Tibial nerve (tissue), 4 donors: ENCODE measurements at places on chromosomes 2 and 18.

DNA sequence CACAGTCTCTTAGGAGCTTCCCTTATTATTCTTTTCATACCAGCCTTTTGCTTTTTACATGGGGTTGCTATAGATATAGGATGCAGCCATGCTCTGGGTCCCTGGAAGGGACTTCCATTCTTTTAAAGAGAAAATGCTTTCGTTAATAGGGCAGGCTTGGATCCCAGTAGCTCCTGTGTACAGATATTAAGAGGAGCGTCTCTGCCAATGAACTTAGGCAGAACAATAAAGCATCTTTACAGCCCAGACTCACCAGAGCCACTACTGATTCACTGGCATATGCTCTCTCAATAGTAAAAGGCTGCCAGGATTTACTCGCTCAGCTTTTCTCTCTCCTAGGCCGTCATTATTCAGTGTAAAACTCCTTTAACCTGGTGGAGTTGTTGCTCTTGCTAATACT, 1385.4 kb upstream of the PIK3C3 start:
- no peak for DNase-seq
- no peaks in the 10 kb centered on the region for H3K27me3 ChIP-seq
- H3K27ac ChIP-seq = no peak overlapping the region
- H3K36me3 ChIP-seq = no peaks in the 10 kb centered on the region
- no peak overlapping the region for H3K4me3 ChIP-seq

DNA sequence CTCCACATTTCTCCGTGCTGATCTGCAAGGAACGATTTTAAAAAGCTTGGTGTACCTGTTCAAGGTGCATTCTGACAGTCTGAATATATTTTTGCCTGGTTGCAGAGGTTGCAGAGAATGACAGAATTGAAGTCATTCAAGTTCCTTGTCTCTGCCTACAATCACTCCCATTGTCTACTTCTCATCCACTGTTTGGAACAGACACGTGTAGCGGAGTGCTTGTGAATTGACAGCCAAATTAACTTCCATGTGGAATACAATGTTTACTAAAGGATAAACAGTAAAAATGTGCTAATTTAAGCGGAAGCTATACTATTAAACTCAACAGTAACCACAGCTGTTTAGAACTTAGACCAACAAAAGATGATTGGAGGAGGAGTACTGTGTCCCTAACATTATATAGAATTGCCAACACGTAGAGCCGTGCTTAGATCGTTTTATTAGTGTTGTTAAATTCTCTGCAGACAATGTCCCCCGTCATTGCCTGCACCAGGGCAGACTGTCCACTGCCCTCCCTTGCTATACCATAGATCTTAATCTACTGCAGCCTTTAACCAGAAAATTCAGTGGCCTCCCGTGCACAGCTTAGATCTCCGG, 87.3 kb upstream of the ZCCHC2 start:
- DNase-seq = no peak
- no peaks in the 10 kb centered on the region for H3K4me1 ChIP-seq
- no peaks in the 10 kb centered on the region for H3K36me3 ChIP-seq
- no peak overlapping the region for H3K4me3 ChIP-seq
- no peaks in the 10 kb centered on the region for H3K27me3 ChIP-seq

DNA sequence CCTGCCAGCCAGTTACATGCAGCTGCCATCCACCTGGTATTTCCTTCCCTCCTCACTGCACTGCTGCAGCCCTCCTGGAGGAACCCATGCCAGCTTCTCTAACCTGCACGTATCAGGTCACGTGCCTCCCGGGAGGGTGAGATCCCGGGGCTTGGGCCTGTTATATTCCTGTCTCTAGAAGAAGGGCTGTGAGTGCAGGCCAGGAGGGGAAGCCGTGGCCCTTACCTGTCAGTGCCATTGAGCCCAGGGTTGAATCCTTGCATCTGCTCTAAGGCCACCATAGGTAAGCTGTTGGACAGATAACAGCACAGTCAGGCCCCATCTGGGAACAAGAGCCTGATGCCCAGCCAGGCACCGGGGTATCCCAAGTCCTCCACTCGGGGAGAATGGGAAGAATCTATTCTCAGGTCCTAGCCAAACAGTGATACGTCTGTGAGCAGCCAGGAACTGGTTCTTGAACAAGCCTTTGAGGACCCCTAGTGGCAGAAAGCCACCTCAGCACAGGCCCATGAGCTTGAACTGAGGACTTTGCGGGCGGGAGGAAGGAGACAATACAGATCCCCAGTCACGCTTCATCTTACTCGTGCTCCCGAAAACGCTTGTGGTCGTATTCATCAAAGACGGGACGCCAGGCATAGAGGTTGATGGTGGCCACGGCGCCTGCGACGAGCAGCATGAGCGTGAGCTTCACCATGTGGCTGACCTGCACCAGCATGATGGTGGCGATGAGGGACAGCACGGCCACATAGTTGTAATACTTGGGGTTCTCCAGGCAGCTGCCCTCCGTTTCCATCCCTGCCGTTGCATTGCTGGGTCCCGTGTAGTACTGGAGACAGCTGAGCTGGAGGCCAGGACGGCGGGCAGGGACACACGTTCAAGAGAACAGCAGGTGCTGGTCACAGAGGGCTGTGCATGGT, 34.4 kb downstream of the CENPO start:
- no peak overlapping the region for H3K27ac ChIP-seq
- no peaks in the 10 kb centered on the region for H3K27me3 ChIP-seq
- DNase-seq = peak; percentile 63
- H3K36me3 ChIP-seq = peaks cover 8% of the 10 kb centered on the region

GRCh38 chr2:37506407-37507050, 162.1 kb downstream of the QPCT start:
- H3K36me3 ChIP-seq = no peaks in the 10 kb centered on the region
- no peak overlapping the region for H3K4me3 ChIP-seq
- no peaks in the 10 kb centered on the region for H3K4me1 ChIP-seq
- no peak overlapping the region for H3K27ac ChIP-seq
- H3K27me3 ChIP-seq = no peaks in the 10 kb centered on the region

DNA sequence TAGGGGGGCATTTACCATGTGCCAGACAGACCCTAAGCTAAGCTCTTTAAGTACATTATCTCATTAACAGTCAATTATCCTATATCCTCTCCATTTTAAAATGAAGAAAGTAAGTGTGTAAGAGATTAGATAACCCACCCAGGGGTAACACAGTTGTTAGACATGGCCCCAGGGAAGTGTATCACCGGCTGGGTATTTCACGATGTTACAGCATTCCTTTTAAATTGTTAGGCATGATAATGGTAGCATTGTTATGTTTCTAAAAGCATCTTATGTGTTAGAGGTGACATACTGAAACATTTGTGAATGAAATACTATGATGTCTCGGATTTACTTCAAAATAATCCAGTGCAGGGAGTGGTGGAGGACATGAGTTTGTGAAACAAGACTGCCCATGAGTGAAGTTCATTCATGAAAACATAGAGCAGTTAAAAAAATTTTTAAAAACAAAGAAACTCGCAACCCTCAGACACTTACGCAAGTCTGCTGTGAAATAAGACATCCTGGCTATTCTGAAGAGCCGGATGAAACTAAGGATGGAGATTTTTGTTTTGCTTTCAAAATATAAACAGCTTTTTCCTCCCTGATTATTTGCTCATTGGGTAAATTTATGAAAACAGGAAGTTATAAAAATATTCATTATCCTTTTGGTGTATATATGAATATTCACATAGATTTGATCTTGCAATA, 54.9 kb downstream of the IL1RL2 start:
- no peaks in the 10 kb centered on the region for H3K27me3 ChIP-seq
- no peak overlapping the region for H3K27ac ChIP-seq
- H3K4me3 ChIP-seq = no peak overlapping the region
- no peaks in the 10 kb centered on the region for H3K36me3 ChIP-seq
- H3K4me1 ChIP-seq = peaks cover 9% of the 10 kb centered on the region

DNA sequence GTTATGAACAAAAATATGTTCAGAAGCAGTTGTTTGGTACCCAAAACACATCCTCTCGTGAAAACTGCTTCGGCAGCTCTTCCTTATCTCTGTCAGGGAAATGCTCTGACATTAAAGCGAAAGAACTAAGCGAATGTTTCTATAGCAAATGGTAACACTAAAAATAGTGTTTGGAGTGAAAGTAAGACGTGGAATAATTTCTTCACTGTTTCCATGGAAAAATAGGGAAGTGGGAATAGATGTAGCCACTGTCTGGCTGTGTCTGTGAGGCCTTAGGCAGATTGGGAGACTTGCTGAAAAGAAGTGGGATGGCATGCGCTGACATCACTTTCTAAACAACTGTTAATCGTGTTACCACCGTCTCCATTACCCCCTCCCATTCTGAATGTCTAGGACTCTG, 11.5 kb upstream of the CRACDL start:
- H3K4me1 ChIP-seq = no peaks in the 10 kb centered on the region
- no peak overlapping the region for H3K4me3 ChIP-seq
- no peak for DNase-seq
- no peaks in the 10 kb centered on the region for H3K36me3 ChIP-seq
- no peak overlapping the region for H3K27ac ChIP-seq

DNA sequence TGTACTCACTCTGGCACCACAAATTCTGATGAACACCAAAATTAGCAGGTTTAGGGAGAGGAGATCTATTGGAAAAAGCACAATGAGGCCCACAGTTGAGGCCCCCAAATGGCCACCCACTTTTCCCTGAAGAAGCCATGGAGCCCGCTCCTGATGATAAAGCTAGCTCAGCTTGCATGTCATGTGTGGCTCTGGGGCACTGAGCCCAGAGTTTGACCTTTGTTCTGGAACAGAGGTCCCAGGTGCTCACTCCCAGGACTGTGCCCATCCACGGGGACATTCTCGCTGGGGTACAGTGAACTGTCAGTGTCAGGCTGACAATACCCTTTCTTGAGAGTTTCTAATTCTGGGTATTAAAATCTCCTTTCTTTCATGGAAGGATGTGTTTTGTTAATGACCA, 36.2 kb downstream of the XDH start:
- H3K36me3 ChIP-seq = no peaks in the 10 kb centered on the region
- H3K27ac ChIP-seq = no peak overlapping the region
- H3K4me3 ChIP-seq = no peak overlapping the region
- H3K4me1 ChIP-seq = no peaks in the 10 kb centered on the region
- H3K27me3 ChIP-seq = no peaks in the 10 kb centered on the region

- no peaks in the 10 kb centered on the region for H3K27me3 ChIP-seq
- H3K4me3 ChIP-seq = no peak overlapping the region
- H3K4me1 ChIP-seq = no peaks in the 10 kb centered on the region
- H3K27ac ChIP-seq = no peak overlapping the region
- no peaks in the 10 kb centered on the region for H3K36me3 ChIP-seq
These were observed 307.9 kb downstream of the TXNL1 start for GRCh38 chr18:56330366-56331110.
